ENCODE measurements at places on chromosomes 2 and 18. TPM values are rescaled to one million over a fixed set of nuclear protein-coding genes. Genes with fewer than 3 reads are reported as not detected.

The ASB18 gene
- total RNA-seq: not detected

The CNTNAP5 gene
- total RNA-seq: 5.0 TPM

The GAD1 gene
- total RNA-seq: 129 TPM

The OSGEPL1 gene
- 4.2 TPM for total RNA-seq

The MBP gene
- 9.7 TPM for total RNA-seq

The HOXD13 gene
- total RNA-seq: not detected

The PROKR1 gene
- total RNA-seq: 0.38 TPM

The RUFY4 gene
- not detected for total RNA-seq
